T-helper 17 cell (primary cell): ENCODE measurements at places on chromosomes 13 and 19.

DNA sequence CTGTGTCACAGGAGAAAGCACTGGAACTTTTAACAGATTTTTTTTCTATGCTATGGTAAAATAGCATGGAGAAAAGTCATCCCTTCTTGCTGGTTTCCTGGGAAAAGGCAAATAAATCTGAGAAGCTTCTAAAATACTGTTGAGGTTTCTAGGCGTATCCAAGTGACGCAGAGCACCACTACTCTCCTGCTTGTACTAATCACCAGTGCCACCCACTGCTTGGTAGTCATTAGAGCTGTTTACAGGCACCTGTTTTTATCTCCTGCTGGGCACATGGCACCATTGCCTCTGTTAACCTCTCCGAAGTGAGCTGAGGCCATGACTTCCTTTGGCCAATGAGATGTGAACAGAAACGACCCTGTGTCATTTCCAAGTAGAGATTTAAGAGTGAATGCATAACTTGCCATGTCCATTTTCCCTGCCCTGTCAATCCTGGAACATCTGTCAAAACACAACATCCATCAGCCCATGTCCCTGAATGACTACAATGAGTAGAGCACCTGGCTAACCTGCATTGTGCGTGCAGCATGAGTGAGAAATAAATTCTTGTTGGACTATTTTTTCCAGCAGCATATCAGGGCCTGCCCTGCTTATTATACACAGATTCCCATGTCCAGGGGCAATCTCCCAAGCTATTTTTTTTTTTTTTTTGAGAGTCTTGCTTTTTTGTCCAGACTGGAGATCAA is 17.3 kb upstream of the OXGR1 start:
- no peak for DNase-seq

- no peak for DNase-seq
Observed at GRCh38 chr19:34263745-34264237, 9.4 kb downstream of the GARRE1 start.

DNA sequence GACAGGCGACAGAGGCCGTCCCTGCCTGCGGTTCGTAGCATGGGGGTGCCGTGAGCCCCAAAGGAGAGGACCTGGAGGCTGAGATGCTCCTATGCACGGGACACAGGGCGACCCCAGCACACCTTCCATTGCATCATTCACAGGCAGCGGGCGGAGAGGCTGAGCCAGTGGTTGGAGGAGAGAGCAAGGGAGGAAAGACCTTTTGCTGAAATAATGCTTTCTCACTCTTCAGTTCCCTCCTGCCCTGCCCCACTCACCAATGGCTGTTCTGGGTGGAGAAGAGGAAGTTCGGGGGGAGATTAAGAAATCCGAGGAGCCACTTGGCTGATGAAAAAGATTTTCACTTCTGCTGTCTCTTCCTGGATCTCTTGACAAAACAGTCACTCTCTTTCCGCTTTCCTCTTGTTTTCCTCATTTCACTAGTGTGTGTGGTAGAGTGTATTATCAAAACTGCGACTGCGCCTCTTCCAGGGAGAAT is at the start of gene NLRP12:
Gene NLRP12 (minus strand): TSS at position 181 of the 478 bp plus-strand sequence. CDS start 140 bp downstream, at position 41.
- DNase-seq: no peak

DNA sequence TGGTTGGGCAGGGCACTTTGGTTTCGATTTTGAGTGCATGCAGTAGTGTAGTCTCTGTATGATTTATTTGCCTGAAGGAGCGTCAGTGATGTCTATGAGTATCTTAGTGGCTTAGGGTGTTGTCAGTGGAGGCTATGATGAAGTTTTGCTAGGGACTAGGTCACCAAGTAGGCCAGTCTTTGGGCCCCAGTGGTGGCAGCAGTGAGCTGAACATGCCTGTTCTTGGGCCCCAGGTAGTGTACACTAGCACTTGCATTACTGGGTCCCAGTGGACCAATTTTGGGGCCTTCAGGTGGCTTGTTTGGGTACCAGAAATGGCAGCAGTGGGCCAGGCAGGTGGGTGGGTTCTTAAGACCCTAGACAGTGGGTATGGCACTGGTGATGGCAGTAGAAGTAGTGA is 598.7 kb upstream of the SPRY2 start:
- DNase-seq: no peak
